ENCODE measurements at places on chromosomes 16 and 17. TPM values are rescaled to one million over a fixed set of nuclear protein-coding genes. Genes with fewer than 3 reads are reported as not detected.

The BCO1 gene
- not detected for total RNA-seq

DNA sequence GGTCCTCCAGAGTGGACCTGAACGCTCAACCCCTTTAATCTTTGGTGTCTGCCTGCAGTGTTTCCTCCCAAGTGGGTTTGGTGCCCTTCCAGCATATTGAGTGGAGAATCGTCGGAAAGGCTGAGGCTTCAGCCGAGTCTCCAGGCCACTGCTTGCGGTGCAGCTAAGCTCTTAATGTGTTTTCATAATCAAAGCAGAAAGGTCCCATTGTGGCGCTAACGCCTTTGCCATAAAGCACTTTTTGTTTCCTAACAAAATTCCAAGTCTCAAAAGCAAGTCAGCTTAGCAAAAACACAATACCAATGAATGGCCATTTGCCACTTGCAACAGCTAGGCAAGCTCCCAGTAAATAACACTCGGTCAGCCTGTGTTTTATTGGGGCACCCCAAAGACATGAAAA lies 57.6 kb downstream of the KSR1 start:
- DNase-seq = no peak

- DNase-seq = no peak
These were observed 55.8 kb downstream of the MYH13 start for GRCh38 chr17:10316801-10317542.

DNA sequence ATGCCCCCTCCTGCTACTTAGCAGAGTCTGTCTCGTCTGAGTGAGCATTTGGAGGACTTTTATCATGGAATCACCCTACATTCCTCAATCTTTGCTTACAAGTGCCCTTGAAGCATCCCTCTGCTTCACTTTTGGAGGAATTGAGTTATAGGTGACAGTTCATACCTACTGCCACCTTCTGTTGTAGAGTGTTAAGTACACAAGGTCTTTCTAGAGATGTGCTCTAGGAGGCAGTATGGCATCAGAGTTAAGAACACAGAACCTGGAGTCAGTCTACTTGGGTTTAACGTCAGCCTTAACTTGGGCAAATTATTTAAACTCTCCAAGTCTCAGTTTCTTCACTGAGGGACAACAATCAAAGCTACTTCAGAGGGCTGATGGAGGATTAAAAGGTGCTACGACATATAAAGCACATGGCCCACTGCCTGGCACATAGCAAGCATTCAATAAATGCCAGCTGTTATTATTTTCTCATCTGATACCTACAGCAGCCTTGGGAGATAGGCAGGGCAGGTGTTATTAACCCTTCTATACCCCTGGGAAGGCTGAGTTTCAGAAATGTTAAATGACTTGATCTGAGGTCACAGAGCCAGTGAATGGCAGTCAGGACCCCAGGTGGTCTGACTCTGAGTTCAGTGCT lies 62.2 kb downstream of the UTP18 start:
- no peak for DNase-seq

The RAB11FIP4 gene
- total RNA-seq = 0.85 TPM

DNA sequence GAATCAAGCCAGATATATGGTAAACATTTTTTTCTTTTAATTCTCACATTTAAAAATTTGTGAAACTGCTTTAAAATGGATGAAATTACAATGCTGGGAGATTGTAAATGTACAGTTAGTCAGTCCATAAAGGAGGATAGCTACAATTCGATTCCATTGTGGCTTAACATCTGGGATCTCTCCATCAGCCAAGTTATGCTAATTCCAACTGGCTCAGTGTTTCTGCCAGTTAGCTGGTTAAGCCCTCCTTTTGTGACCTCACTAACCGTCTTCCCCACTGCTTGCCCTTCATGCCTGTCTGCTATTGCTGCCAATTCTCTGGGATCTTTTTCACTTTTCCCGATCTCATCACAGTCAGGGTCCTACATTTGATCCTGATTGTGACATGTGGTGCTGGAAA lies 1347.6 kb downstream of the CDH11 start:
- no peak for DNase-seq

GRCh38 chr16:59719121-59719520 lies 985.0 kb upstream of the GOT2 start:
- DNase-seq = no peak

DNA sequence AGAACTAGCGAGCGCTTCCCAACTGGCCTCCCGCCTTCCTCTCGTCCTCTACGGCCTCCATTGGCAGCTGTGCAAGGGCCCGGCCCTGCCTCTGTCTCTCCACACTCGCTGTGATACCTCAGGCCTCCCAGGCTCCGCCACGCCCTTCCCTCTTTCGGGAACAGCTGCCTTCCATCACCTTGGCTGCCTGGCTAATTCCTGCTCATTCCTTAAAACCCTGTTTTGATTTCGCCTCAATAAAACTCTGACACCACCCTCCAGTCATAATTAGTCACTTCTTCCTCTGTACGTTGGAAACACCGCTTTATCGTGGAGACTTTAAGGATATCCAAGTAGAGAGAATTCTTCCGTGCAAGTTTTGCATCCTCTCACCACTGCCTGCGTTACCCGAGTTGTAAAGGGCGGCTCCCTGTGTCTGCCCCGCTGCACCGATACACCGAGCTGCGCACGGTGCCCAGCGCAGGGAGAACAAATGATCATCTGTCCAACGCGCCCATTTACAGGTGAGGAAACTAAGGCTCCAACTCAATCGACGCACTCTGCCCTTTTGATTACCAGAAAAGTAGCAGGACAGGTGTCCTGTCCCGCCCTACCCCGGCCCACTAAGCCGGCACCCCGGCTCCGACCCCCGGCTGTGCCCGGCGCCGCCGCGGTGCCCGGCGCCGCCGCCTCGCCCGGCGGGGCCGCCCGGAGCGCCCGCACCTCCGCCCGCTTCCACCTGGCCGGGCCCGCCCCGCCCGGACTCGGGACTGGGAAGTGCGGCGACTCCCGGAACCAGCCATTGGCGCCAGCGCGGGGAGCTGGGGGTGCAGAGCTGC lies 139.7 kb downstream of the SEC14L1 start:
- no peak for DNase-seq

- DNase-seq = no peak
These were observed 8.0 kb downstream of the OR1F1 start for GRCh38 chr16:3195975-3196374.

- DNase-seq = no peak
These were observed 66.7 kb downstream of the PPM1E start for GRCh38 chr17:58822148-58823050.

The COG7 gene
- 25.9 TPM for total RNA-seq

All from ascending aorta (tissue), 2 donors.